Activated CD4-positive, alpha-beta T cell treated with anti-CD3 and anti-CD28 coated beads for 1 hour (primary cell): ENCODE measurements at places on chromosomes 3 and 15.

- no peak for DNase-seq
Observed at GRCh38 chr3:143170074-143170473, 50.5 kb downstream of the CHST2 start.

- no peak for DNase-seq
Observed at GRCh38 chr15:66733976-66734375, 31.9 kb downstream of the SMAD6 start.

GRCh38 chr3:177371888-177372287, 174.6 kb upstream of the TBL1XR1 start:
- no peak for DNase-seq

DNA sequence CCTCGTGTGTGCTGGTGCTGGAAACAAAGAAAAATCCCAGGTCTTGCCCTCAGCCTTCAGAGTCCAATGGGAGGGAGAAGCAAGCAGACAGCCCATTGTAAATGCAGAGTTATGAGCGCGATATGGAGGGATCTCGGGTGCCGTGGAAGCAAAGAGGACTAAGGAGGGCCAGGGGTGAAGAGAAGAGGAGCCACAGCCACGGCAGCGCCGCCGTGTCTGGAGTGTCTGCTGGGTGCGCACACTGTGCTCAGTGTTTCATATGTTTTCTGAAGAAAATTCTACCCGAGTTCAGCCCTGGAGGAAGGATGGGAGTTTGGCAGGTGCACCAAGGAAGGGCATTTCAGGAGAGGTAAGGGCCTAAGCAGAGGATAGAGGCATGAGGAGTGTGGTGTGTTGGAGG, 35.7 kb upstream of the NR2C2 start:
- DNase-seq, result no peak

DNA sequence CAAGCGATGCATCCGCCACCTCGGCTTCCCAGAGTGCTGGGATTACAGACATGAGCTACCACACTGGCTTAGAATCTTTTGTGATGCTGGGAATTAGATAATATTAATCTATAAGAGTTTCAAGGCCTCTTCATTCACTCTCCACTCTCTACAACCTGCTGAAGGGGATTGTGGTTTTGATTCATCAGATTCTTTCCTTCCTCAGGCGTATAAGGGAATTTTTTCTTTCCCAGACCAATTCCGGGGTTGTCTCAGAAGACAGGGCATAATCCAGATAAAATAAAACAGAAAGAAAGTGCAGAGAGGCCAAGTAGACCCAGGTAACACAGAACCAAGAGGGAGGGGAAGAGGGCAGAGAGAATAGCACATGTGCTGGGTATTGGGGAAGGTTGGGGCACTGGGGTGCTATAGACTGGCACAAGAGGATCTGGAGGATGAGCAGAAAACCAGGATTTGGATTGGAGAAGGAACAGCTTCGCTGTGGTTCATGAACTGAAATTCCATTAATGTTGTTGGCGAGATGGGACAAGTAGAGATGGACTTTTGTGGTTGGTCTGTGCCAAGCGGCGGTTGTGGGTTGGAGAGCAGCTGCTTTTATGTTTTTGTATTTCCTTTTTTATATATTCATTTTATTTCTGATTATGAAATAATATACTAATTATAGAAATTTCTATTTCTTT, 12.8 kb downstream of the ARL6IP5 start:
- no peak for DNase-seq

GRCh38 chr3:128334086-128334645, 132.5 kb downstream of the DNAJB8 start:
- DNase-seq, result no peak

DNA sequence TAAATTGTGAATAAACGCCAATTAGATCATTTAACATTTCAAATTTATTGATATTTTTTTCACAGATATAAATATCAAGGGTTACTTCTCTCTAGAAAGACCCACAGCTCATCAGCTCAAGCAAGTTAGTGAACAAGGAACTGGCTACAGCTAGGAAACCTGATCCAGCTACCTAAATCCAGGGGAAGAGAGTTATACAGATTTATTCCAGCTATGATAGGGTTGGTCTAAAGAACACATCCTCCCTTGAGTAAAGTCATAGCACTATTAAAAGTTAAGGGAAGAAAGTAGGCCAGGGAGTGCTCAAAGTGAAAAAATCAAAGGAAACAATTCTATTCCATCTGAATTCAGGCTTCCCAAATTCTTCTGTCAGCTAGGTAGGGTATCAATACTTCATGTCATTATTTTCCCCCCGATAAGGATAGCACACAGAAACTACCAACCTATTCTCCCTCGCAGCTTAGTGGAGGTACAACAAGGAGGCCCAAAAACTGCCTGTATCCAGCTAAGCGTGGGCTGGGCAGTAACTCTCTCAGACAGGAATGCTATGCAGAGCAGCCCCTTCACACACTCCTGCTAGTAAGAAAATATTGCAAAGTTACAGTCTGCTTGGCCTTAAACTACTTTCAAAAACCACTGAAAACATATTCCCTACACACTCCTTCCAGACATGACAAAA, 44.0 kb downstream of the DCUN1D1 start:
- no peak for DNase-seq

- no peak for DNase-seq
Observed at GRCh38 chr3:51778554-51778953, 483 bp downstream of the IQCF6 start.

GRCh38 chr3:66149269-66149668, 71.5 kb upstream of the SLC25A26 start:
- DNase-seq, result no peak

- no peak for DNase-seq
Observed at GRCh38 chr3:118760585-118761290, 273.9 kb downstream of the IGSF11 start.

- DNase-seq, result no peak
Observed at GRCh38 chr3:149181182-149181581, 40.4 kb downstream of the CP start.
